ENCODE measurements at places on chromosomes 3 and 15.

GRCh38 chr15:101267320-101268104 is 9.8 kb downstream of the SELENOS start:
- no peak for DNase-seq

GRCh38 chr3:123122057-123122456 is 55.2 kb downstream of the PDIA5 start:
- no peak for DNase-seq

- no peak for DNase-seq
Measured at GRCh38 chr15:70125605-70126004, 27.9 kb upstream of the TLE3 start.

- DNase-seq: no peak
Measured at GRCh38 chr3:16063603-16064002, 110.9 kb upstream of the GALNT15 start.

DNA sequence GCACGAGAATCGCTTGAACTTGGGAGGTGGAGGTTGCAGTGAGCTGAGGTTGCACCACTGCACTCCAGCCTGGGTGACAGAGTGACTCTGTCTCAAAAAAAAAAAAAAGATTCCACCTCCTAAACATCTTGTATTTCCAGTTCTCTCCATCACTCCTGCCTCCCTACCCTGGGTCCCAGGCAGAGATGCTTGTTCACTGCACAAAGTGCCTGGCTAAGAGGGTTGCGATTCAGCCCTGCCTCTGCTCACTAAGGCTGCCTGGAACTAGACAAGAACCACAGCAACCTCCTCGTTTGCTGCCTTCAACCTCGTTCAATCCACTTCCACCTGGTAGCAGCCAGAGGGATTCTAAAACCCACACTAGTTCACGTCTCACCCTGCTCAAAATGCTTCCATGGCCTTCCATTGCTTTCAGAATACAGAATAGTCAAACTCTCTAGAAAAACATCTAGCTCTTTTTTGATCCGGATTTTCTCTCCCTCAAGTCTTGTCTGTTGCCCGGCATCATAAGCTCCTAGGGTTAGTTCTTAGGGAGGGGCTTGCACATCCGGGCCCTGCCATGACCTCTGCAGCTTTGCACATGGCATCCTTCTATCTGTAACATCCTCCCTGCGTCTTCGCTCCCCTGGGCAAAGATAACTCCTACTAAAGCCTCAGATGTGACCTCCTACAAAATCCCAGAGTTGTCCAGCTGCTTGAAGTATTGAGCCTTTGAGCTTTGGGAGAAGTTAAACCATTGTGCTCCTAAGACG is 1.0 kb upstream of the MCM2 start:
- DNase-seq: peak; percentile 3

- DNase-seq: no peak
Measured at GRCh38 chr3:172074032-172074431, 34.7 kb downstream of the FNDC3B start.

GRCh38 chr3:106703524-106703923 is 673.7 kb upstream of the CCDC54 start:
- no peak for DNase-seq

DNA sequence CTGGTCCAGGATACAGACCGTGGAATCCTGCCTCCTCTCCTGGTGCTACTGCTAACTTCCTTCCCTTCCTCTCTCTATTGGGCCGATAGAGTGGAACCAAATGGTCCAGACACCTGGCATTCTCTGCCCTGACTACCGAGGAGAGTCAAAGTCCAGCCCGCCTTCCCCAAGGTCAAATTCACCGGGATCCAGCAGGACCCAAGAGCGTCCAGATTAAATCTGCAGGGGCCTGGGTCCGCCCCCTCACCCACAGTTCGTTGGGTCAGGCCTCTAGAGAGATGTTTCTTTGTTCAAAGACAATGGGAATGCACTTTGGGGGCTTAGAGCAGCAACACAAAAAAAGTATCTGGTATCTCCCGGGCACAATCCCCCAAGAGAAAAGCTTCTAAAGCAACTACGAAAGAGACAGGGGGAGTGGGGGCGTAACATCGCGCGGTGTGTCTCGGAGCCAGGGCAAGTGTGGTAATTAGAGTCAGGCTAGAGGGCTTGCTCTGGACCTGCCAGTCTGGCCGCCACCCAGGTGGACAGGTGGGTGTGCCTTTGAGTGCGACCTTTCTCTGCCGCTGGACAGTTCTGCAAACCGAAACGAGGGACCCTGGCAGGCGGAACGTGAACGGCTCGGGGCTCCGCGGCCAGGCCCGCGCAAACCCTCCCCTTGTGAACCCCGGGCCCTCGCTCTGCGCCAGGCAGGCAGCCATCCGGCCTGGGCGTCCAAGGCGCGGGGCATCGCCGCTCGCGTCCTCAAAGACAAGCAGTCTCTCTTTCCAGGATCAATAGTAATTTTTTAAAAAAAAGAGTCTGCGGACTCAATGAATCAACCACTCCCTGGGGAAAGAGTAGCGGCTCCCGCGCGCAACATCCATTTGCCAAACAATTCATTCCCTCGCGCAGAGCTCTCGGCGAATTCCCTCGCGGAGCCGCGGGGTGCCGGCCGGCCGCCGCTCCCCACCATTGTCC is 806 bp downstream of the KLHL25 start:
- no peak for DNase-seq

- no peak for DNase-seq
Measured at GRCh38 chr3:185912929-185913901, 24.6 kb downstream of the TRA2B start.

Measured in DMS153 (cell line).